ENCODE measurements at places on chromosomes 13 and 19. TPM values are rescaled to one million over a fixed set of nuclear protein-coding genes. Genes with fewer than 3 reads are reported as not detected.

GPR12 gene
- not detected for total RNA-seq

ZNF526 gene
- total RNA-seq, result 4.9 TPM

ZNF234 gene
- total RNA-seq, result 2.3 TPM

RNF17 gene
- 1.6 TPM for total RNA-seq

NDUFA7 gene
- total RNA-seq, result 4.3 TPM

ZNF724 gene
- 0.33 TPM for total RNA-seq

DIAPH3 gene
- total RNA-seq, result 0.78 TPM

IRF3 gene
- 134 TPM for total RNA-seq

IL4I1 gene
- 0.52 TPM for total RNA-seq

MTUS2 gene
- 4.0 TPM for total RNA-seq

MISP gene
- total RNA-seq, result 3.4 TPM

NCAN gene
- not detected for total RNA-seq

DACT3 gene
- total RNA-seq, result 0.99 TPM

UHRF1 gene
- total RNA-seq, result 2.1 TPM

MYO1F gene
- total RNA-seq, result 8.0 TPM

FUT3 gene
- total RNA-seq, result 5.7 TPM

SPRED3 gene
- total RNA-seq, result 0.52 TPM

KRTDAP gene
- not detected for total RNA-seq

All from body of pancreas (tissue), 4 donors.